ENCODE measurements at places on chromosomes 4 and X. TPM values are rescaled to one million over a fixed set of nuclear protein-coding genes. Genes with fewer than 3 reads are reported as not detected.

The CTAG1A gene
- polyA plus RNA-seq: not detected

The POU4F2 gene
- not detected for polyA plus RNA-seq

The GAGE12C gene
- polyA plus RNA-seq: not detected

The PRDM5 gene
- polyA plus RNA-seq: 1.4 TPM

The STPG2 gene
- polyA plus RNA-seq: not detected

The CPZ gene
- 3.4 TPM for polyA plus RNA-seq

The TMEM154 gene
- 24.2 TPM for polyA plus RNA-seq

The GAB3 gene
- polyA plus RNA-seq: 0.57 TPM

The NAP1L2 gene
- 1.0 TPM for polyA plus RNA-seq

The BEND4 gene
- not detected for polyA plus RNA-seq

The UCHL1 gene
- 1.7 TPM for polyA plus RNA-seq

The CDKL5 gene
- 1.5 TPM for polyA plus RNA-seq

The SSX1 gene
- polyA plus RNA-seq: not detected

The THAP6 gene
- 3.6 TPM for polyA plus RNA-seq

The SLC34A2 gene
- polyA plus RNA-seq: 0.12 TPM

The MAGEA2B gene
- not detected for polyA plus RNA-seq

The FAM9B gene
- polyA plus RNA-seq: not detected

The GAGE1 gene
- polyA plus RNA-seq: not detected

The FGG gene
- polyA plus RNA-seq: not detected

The GPR50 gene
- 0.09 TPM for polyA plus RNA-seq

The AFF1 gene
- 10.4 TPM for polyA plus RNA-seq
